ENCODE measurements at places on chromosomes 1 and 21. TPM values are rescaled to one million over a fixed set of nuclear protein-coding genes. Genes with fewer than 3 reads are reported as not detected.
A peak's percentile ranks its signal among the peaks of the same experiment; 100 is the strongest.

DNA sequence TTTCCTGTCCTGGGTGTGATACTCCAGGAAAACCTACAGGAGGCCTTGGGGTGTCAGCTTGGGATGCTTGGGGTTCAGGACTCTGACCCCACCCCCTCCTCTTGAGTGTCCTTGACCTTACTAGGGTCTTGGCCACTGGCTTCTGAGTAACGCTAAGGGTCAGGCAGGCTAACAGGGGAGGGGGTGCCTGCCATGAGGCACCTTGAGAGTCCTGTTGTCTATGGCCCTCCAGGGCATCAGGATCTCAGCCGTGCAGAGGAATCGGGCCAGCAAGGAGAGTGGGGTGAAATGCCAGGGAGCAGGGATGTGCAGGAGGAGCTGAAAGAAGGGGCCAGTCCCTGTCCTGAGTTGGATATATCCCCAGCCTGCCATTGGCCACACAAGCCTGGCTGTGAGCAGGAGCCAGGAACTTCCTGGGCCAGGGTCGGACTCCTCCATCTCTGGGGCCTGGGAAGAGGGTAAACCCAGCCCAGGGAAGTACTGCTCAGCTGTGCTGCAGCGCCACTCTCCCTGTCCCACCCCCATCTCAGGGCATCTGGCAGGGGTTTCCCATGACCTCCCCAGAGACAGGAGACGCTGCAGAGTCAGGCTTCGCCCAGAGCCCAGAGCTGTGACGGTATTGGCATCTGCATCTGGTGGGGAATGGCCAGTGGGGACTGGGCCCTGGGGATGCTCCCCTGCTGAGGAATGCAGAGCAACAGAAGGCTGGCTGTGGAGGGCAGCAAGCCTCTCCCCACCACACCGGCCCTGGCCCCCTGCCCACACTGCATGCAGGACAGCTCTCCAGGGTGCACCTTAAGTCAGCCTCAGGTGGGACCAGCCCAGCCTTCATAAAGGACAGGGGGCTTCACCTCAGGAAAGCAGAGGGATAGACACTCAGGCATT, 6.3 kb downstream of the KIF21B start:
- DNase-seq = no peak
- H3K27me3 ChIP-seq = no peaks in the 10 kb centered on the region
- H3K4me3 ChIP-seq = peak overlapping the region; percentile 77

DNA sequence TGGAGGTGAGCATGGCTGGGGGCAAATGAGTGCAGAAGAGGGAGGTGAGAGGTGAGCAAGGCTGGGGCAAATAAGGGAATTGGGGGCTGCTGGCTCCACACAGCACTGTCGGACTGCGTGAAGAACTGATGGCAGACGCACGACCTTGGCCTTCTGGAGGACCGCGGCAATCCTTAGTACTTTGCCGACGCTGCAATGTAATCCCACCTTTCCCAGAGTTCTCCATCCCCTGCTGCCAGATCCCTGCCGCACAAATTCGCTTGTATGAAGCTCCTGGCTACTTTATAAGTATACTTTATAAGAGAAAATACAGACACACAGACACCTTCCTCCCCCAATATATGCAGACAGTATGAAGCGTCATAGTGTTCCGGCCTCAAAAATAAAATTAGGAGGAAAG, 472.4 kb downstream of the SMYD3 start:
- no peak overlapping the region for H3K27ac ChIP-seq
- no peaks in the 10 kb centered on the region for H3K27me3 ChIP-seq
- H3K4me1 ChIP-seq = no peaks in the 10 kb centered on the region
- no peak overlapping the region for H3K4me3 ChIP-seq

DNA sequence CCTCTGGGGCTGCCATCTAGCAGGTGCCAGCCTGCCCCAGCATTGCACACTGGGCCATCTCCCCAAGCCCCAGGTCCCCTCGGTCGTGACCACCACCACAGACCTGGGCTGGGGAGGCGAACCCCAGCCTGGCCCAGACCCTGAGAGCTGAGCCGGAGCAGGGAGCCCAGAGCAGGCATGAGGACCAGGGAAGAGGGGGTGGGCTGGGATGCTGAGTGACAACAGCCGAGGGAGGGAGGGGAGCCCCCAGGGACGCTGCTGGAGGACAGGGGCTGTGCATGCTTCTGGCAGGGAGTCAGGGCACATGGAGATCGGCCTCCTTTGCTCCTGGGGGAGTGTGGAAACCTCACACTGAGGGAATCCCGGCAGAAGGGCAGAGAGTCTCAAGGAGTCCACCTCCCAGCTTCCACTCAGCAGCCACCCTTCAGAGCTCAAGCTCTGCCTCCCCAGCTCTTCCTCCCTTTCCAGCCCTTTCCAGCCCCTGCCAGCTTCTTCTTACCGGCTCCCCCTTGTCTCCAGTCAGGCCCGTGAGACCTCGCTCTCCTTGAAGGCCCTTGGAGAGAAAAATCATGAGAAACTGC, 23.7 kb upstream of the PEF1 start:
- peaks cover 26% of the 10 kb centered on the region for H3K27me3 ChIP-seq
- no peak overlapping the region for H3K4me3 ChIP-seq
- no peak overlapping the region for H3K27ac ChIP-seq
- peaks cover 9% of the 10 kb centered on the region for H3K4me1 ChIP-seq
- H3K36me3 ChIP-seq = no peaks in the 10 kb centered on the region

DNA sequence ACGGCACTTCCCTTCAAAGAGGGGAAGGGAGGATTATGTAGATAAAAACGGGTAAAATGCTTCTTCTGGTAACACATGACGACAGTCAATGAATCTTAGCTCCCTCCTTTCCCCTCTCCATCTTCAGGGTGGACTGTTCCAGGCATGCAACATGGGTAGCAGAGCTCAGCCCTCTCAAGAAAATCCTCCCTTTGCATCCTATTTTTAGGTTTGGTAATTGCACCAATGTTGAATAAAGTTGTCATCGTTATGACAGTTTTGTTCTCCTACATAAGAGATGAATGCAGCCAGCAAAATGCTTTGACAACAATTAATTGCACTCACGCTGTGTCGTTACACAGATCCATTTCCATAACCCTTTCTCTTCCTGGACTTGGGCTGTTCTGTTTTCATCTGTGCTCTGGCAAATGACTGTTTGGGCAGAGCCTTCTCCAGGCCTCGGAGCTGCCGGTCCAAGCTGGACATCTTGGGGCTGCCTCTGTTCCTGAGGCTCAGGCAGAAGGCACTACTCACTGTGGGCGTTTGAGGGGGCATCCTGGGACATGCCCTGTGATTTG, 127.6 kb downstream of the CNIH3 start:
- peaks cover 6% of the 10 kb centered on the region for H3K27me3 ChIP-seq
- peaks cover 28% of the 10 kb centered on the region for H3K4me1 ChIP-seq
- no peak for DNase-seq
- H3K36me3 ChIP-seq = peaks cover 4% of the 10 kb centered on the region
- H3K27ac ChIP-seq = no peak overlapping the region

DNA sequence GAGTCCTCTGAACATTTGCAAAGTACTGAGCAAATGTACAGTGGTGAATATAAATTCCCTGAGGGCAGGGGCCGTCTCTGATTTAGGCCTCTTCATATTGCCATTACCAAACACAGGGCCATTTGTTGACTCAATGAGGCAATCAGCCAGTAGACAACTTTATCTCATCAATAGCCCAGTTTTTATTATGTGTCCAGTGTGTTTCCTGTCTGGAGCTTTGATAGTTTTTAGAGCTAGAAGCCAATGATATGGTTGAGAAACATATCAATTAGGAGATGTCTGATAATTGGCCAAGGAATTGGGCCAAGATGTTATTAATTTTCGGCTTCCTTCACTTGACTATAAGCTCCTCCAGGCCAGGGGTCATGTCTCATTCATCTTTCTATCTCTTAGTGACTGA, 163.0 kb downstream of the ROR1 start:
- H3K27me3 ChIP-seq = no peaks in the 10 kb centered on the region
- no peak overlapping the region for H3K27ac ChIP-seq
- no peaks in the 10 kb centered on the region for H3K4me1 ChIP-seq
- H3K4me3 ChIP-seq = no peak overlapping the region
- no peaks in the 10 kb centered on the region for H3K36me3 ChIP-seq
- DNase-seq = no peak

RAB25 gene
- total RNA-seq = 0.86 TPM

DNA sequence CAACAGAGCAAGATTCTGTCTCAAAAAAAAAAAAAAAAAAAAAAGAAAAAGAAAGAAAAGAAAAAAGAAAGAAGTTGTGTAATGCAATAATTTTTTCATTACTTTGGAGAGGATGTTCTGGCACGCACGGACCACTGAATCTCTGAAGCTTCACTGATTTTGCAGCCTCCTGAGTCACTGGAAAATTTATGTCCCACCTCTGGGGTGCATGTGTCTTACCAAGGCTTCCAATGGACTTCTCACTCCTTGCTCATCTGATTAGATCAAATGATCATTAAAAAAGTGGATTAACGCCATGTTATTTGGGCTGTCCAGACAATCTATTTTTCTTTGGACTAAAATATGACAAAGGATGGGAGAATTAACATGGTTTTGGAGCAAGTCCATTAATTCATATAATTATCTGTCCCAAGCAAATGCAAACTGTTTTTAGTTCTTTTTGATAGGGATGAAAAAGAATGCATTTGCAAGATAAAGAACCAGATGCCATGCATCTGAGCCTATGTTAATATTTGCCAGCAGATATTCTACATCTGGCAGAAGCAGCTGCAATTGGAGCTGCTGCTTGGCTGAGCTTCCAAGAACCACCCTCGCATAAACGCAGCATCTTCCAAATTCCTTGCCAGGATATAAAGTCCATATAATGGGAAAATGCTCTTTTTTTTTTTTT, 10.1 kb upstream of the MAP1LC3C start:
- DNase-seq = no peak
- H3K27ac ChIP-seq = no peak overlapping the region
- H3K4me1 ChIP-seq = no peaks in the 10 kb centered on the region
- no peaks in the 10 kb centered on the region for H3K36me3 ChIP-seq

DNA sequence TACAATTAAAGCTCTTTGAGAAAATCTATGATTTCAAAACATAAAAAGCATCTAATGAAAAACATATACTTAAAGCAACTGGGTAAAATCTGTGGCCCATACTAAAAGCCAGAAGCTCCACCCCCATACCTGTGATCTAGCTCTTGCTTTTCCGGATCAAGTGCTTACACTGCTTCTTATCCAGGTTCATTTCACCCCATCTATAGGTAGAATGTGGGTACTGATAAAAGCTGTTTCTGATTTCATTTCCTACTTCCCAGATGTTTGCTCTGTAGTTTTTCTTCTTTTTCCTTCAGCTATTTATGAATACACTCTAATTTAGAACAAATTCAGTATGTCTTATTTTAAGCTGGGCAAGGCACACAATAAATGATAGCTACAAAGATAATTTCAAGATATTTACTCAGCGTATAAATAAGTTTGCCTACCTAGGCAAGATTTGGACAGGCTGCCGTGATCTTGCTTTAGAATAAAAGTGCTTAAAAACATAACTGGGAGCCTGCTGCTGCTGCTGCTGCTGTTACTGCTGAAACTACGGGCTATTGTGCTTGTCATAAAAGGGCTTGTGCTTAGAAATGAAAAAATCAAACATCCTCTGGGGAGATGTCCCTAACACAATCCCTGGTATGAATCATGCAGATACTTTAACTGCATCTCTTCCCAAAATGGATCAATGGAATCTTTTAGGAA, 2.1 kb downstream of the SIPA1L2 start:
- no peak overlapping the region for H3K4me3 ChIP-seq
- peaks cover 12% of the 10 kb centered on the region for H3K4me1 ChIP-seq
- no peak overlapping the region for H3K27ac ChIP-seq
- DNase-seq = no peak

GRCh38 chr21:35149698-35150097, 100.6 kb upstream of the RUNX1 start:
- H3K4me1 ChIP-seq = peaks cover 3% of the 10 kb centered on the region
- no peak for DNase-seq
- no peak overlapping the region for H3K4me3 ChIP-seq
- no peak overlapping the region for H3K27ac ChIP-seq
- H3K36me3 ChIP-seq = peaks cover 13% of the 10 kb centered on the region
- H3K27me3 ChIP-seq = peaks cover 7% of the 10 kb centered on the region

HCN3 gene
- total RNA-seq = 5.0 TPM

DNA sequence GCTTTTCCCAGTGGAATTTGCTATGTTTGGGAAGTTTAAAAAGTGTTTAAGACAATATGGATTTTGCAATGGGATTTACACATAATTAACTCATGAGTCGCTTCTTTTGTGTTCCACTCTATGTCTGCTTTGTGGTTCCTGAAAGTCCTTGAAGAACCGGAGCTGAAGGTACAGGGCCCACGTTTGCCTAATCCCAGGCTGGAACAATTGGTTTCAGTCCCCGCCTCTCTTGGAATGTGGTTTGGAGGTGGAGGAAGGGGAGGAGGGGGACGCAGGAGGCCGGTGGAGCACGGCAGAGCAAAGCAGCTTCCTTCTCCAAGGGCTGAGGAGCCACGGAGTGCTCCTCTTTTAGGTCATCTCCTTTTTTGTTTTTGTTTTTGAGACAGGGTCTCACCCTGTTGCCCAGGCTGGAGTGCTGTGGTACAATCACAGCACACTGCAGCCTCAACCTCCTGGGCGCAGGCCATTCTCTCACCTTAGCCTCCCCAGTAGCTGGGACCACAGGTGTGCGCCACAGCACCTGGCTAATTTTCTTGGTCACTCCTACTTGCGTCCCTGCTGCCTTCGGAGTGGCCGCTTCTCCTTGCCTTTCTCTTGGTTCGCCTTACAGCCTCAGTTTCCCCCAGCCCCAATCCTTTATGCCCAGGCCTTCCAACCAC, 129.5 kb upstream of the ERRFI1 start:
- H3K4me1 ChIP-seq = peaks cover 26% of the 10 kb centered on the region
- no peak overlapping the region for H3K27ac ChIP-seq
- H3K27me3 ChIP-seq = peaks cover 48% of the 10 kb centered on the region

MAN1C1 gene
- 20.5 TPM for total RNA-seq

DNA sequence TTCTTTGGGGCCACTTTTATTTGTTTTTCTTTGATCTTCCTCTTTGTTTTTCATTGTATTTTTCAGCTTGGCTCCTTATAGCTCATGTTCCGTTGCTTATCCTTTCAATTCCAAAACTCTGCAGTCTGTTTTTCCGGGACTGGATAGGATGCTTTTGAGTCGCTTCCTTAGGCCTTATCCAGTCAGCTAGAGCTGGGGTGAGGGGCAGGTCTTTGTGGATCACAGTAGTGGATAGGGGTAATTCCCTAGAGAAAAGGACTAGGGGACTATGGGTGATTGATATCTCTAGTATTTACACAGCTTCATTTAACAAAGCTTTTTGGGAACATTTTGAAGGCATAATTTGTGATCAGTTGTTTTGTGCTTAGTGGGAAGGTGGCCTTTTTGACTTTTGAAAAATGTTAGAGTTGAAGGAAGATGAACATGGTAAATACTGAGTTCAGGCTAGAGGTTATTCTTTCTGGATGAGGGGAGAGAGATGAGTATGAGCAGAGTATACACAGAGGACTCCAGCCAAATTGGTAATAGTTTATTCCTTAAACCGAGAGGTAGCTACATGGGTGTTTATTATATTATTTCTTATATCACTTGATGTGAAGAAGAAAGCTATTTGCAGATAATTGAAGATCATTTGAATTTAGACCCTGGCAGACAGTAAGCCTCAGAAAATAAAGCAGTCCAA, 22.5 kb downstream of the CEP350 start:
- H3K4me3 ChIP-seq = no peak overlapping the region
- no peak overlapping the region for H3K27ac ChIP-seq
- no peaks in the 10 kb centered on the region for H3K27me3 ChIP-seq
- peaks cover 29% of the 10 kb centered on the region for H3K36me3 ChIP-seq
